Neural progenitor cell (in vitro differentiated cells): ENCODE measurements at places on chromosomes 7 and 10.

DNA sequence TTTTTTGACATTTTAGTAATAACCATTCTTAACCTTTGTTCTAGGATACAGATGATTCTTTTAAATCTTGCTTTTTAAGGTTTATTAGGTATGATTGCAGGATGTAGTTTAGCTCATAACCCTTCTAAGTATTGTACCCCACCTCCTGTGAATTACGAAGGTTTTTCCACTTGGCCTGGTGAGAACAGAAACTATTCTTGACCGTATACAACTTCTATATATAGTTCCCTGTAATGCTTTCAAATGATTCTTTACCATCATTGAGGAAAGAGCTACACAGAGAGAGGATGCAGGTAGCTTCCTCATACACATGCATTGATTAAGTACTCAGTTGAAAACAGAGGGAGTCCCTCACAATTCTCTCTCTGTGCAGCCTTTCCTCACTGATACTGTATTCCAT, 86.3 kb downstream of the PALS2 start:
- no peak for DNase-seq

DNA sequence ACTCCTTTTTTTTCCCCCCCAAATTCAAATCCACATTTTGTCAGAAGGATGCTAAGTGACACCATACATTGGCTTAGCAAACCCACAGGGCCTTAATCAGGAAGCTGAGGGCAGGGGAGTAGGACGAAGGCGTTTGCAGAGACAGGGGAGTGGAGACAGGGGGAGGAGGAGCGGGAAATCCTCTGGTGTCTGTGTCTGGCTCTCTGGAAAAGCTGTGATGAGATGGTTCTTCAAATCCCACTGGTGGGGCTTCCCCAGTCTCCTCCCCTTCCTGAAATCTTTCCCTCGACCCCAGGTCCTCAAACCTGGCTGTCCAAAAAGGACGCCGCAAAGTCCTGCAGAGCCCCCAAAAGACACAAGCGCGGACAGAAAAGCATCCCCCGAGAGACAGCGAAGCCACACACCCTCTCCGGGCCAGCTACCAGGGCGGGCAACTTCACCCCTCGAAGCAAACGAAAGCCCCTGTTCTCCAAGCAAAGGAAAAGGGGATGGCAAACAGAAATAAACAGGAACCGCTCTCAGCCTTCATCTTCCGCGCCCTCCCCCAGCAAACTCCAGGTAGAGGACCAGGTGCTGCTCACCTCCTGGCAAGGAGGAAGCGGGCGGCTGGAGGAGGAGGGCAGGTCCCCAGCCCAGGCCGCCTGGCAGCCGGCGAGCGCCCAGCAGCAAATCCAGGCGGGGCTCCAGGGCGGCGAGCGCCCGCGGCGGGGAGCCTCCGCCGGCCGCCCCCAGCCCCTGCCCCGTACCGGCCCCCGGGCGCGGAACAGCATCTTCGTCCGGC, 520 bp downstream of the ELAPOR2 start:
- peak; percentile 31 for DNase-seq

DNA sequence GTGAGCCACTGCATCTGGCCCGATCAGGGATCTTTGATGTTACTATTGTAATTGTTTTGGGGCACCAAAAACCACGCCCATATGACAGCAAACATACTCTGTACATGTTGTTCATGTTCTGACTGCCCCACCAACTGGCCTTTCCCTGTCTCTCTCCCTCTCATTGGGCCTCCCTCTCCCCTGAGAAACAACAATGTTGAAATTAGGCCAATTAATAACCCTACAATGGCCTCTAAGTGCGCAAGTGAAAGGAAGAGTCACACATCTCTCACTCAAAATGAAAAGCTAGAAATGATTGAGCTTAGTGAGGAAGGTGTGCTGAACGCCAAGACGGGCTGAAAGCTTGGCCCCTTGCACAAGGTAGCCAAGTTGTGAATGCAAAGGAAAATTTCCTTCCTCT, 50.3 kb upstream of the SDK1 start:
- DNase-seq: no peak

DNA sequence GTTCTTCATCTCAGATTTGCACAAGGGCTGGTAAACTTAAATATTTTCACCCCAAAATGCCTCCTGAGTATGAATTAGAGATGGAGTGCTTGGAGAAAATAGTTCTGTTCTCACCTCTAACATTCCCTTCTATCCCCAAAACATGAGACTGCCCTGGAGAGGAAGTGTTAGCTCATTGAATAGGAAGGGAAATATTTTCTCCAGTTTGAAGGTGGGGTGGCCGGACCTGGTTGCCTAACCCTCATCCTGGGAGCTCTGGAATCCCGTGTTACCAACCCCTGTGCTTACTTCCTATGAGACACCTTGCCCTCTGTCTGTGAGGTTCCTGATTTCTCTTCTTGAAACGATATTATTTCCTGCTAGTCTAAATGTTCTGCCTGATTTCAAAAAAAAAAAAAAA, 779 bp downstream of the IFIT2 start:
- DNase-seq: no peak

DNA sequence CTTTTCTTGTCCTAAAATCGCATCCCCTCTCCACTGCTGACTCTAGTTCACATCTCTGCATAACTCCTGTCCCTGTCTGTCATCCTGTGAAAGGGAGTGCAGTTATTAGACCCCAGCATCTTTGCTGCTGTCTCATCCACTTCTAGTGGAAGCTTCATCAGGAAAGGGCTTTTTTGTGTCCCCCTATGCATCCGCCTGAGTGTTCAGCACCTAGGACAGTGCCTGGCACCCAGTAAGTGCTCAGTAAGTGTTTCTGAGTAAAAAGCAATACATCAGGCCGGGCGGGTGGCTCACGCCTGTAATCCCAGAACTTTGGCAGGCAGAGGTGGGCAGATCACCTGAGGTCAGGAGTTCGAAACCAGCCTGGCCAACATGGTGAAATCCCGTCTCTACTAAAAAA, 211.8 kb upstream of the FOXK1 start:
- peak; percentile 38 for DNase-seq

DNA sequence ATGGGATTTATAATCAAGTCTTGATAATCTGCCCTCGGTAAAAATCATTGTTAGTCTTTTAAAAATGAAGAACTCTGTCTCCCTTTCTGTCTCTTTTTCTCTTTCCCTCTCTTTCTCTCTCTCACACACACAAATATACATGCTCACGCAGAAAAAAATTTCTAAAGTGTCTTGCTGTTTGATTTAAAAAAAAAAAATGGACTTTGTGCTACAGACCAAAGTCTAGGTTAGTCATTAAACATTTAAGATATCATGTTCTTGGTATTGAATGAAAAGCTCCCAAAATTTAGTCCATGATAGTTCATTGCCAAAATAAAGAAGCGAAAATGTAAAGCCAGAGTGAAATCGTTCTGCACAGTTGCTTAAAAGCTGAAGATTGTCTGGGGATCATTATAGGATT, 665.8 kb downstream of the SORCS1 start:
- no peak for DNase-seq

- no peak for DNase-seq
These were observed 901.4 kb downstream of the PCDH15 start for GRCh38 chr10:53899463-53900160.

GRCh38 chr7:149524394-149524793, 26.8 kb upstream of the ZNF746 start:
- DNase-seq: no peak

DNA sequence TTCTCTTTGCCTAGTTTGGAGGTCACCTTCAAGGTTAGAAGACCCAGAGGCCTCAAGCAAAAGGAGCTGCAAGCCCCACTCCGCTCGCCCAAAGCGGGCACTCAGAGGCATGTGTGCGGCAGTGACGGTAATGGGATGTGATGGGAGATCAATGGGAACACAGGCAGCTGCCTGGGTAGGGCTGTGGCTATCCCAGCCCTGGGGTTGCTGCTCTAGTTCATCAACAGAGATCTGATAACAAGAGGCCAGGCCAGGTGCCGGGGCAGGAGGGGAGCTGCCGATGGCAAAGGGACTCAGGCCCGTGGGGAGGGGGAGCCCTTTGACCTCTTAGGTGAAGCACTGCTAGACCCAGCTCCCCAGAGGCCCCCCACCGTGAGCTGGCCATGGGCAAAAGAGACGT, 52.0 kb upstream of the GNA12 start:
- no peak for DNase-seq

GRCh38 chr10:13922586-13922985, 335.8 kb downstream of the PRPF18 start:
- no peak for DNase-seq
